ENCODE measurements at places on chromosomes 12 and 14.

DNA sequence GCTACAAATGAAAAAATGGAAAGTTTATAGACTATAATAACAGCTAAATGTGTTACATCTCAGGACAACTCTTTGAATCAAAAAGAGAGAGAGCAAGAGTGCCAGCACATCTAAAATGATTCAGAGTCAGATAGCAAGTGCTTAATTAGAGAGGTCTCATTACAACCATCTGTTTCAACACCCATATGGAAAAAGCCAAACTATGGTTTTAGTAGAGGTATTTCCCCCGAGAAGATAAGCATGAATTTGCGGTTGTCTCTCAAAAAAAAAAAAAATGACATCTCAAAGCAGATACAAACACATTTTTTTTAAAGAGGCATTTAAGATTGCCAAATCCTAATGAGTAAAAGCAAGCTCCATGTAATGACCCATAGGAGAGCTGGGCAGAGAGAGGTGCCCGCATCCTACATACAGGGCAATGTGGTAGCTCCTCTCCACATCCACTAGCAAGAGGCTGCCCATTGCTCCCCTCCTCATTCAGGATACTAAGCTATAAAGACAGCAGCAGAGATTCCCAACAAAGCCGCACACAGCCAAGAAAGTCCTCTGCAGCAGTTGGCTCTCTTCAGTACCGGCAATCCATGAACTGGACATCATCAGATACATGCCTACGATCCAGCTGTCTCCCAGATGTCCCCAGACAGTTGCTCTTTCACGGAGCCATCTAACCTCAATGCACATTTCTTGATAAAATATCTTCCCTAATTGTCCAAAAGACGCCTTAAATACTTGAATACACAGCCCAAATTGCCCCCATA, 100.4 kb downstream of the EFCAB11 start:
- no peak for DNase-seq

DNA sequence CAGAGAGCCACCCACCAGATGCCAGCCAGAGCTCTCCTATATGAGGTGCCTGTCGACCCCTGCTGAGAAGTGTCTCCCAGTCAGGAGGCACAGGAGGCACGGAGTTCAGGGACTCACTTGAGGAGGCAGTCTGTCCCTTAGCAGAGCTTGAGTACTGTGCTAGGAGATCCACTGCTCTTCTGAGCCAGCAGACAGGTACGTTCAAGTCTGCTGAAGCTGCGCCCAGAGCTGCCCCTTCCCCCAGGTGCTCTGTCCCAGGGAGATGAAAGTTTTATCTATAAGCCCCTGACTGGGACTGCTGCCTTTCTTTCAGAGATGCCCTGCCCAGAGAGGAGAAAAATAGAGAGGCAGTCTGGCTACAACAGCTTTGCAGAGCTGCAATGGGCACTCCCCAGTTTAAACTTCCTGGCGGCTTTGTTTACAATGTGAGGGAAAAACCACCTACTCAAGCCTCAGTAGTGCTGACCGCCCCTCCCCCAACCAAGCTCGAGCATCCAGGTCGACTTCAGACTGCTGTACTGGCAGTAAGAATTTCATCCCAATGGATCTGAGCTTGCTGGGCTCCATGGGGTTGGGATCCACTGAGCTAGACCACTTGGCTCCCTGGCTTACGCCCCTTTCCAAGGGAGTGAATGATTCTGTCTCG, 146.7 kb upstream of the USP15 start:
- no peak for DNase-seq

DNA sequence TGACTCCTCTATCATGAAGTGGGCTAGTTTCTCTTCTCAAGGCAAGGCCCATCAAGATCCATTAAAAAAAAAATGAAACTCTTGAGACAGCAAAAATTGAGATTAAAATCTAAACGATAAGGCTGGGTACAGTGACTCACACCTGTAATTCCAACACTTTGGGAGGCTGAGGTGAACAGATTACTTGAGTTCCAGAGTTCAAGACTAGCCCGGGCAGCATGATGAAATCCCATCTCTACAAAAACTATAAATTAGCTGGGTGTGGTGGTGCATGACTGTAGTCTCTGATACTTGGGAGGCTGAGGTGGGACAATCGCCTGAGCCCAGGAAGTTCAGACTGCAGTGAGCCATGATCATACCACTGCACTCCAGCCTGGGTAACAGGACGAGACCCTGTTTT, 226.5 kb upstream of the SOX5 start:
- DNase-seq: no peak

DNA sequence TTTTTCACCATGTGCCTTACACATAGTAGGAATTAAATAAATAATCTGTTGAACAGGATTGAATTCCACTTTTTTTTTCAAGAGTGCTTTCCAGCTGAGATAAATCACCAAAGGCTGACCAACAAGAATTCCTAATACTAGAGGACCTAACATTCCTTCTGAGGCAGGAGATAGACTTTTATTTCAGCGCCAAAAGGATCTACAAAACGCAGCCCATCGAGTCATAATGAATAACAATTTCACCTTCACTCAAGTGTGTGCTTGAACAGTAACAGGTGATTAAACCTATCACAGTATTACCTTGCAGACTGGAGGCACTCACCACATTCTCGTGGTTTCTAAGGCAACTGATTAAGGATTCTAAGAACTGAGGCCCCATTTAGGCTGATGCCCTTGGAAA, 224.3 kb upstream of the ATP2B1 start:
- DNase-seq: no peak

GRCh38 chr12:4987076-4988046, 56.3 kb upstream of the KCNA5 start:
- no peak for DNase-seq

GRCh38 chr14:102088012-102088792, 1.4 kb upstream of the HSP90AA1 start:
- no peak for DNase-seq

DNA sequence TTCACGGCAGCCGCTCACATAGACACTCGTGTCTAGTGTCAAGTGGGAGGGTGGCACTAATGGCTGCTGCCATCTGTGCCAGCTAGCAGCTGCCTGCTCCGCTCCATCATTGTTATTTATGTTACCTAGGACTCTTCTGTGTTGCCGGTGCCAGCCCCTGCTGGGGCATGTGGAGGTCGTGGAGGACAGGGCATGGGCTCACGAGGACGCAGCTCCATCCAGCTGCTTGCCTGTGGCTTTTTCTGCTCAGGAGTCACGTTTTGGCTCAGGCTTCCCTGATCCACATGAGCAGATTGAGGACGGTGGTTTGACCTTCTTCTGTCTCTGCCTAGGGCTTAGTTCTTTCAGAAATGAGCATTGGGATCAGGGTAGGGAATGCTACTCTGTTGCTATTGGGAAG, 31.2 kb downstream of the TPCN1 start:
- no peak for DNase-seq

GRCh38 chr14:39339003-39339402, 93.2 kb downstream of the FBXO33 start:
- DNase-seq: peak; percentile 12

DNA sequence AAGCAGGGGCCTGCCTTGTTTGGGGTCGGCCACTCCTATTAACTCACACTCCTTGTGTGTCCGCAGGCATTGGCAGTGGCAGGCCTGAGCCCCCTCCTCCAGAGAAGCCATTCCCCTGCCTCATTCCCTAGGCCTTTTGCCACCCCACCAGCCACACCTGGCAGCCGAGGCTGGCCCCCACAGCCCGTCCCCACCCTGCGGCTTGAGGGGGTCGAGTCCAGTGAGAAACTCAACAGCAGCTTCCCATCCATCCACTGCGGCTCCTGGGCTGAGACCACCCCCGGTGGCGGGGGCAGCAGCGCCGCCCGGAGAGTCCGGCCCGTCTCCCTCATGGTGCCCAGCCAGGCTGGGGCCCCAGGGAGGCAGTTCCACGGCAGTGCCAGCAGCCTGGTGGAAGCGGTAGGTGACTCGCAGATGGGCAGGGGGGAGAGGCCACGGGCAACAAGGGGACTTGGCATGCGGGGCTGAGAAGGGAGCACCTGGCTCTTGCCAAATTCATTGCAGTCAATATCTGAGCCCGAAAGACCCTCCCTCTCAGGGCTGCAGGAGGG, 106.3 kb upstream of the FKBP4 start:
- no peak for DNase-seq

DNA sequence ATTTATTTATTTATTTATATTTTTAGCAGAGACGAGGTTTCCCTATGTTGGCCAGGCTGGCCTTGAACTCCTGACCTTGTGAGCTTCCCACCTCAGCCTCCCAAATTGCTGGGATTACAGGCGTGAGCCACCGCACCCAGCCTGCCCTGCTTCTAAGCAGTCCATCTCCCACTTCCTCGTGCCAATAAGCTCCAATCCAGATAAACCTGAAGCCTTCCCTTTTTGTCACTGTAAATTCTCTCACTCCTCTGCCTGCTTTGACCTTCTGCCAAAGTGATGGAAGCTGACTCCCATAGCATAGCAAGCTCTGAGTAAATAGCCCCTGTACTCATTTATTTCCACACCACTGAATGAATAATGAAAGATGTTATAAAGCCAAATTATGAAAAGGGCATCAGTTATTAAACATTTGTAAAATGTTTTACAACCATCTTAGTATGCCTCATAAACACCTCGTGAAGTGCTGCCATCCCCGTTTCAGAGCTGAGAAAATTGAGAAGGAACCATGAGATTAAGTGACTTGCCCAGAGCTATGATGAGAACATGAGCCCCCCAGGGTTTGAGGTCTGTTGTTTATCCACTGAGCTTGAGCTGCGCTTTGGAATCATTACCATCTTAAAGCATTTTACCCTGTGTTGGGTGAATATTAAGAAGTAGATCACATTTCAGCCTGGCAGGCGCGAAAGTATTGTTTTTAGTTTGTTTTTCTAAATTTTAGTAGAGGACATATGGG, 30.4 kb downstream of the MANSC1 start:
- DNase-seq: no peak

DNA sequence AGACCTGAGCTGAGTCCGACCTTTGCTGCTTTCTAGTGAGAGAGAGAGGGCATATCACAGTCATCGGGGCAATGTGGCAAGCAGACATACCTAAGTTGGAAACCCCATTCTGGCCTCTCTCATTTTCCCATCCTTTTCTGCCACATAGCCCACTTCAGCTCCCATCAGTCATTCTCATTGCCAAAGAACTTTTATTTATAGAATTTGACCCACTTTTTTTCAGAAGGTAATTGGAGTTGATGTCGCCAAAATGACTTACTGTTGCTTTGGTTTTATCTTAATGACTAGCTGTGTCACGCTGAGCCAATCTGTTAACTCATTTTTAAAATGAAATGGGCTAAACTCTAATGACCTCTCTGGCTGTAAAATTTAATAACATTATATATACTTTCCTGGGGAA, 63.9 kb upstream of the RMST start:
- DNase-seq: no peak

GRCh38 chr12:442235-442884, 17.4 kb upstream of the B4GALNT3 start:
- peak; percentile 20 for DNase-seq

DNA sequence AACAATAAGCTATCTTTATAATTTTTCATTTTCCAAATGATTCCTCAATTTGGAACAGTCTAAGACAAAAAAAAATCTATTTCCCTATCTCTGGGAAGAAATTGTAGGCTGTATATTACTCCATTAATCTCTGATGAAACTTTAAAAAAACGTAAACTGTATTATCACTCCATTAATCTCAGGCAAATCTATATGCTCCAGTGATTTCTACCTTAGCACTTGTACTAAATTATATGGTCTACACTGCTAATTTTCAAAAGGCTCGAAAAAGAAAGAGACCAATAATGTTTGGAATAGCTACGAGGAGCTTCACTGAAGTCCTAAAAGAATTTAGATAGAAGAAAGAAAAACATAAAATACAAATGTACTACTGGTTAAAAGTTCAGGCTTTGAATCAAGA, 19.7 kb downstream of the MED13L start:
- DNase-seq: no peak

GRCh38 chr12:68393417-68393816, 61.3 kb upstream of the MDM1 start:
- DNase-seq: no peak

DNA sequence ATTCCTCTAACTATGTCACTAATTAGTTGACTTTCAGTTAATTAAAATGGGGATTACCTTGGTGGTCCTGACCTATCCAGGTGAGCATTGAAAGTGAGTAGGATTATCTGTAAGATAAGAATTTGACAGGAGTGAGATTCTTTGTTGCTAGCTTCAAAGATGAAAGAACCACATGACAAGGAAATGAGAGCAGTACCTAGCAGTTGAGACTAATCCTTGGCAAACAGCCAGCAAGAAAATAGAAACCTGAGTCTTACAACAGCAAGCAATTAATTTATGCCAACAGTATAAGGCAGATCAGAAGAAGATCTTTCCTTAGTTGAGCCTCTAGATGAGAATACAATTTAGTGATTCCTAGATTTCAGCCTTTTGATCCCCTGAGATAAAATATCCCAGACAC, 1058.4 kb downstream of the LRFN5 start:
- DNase-seq: no peak

DNA sequence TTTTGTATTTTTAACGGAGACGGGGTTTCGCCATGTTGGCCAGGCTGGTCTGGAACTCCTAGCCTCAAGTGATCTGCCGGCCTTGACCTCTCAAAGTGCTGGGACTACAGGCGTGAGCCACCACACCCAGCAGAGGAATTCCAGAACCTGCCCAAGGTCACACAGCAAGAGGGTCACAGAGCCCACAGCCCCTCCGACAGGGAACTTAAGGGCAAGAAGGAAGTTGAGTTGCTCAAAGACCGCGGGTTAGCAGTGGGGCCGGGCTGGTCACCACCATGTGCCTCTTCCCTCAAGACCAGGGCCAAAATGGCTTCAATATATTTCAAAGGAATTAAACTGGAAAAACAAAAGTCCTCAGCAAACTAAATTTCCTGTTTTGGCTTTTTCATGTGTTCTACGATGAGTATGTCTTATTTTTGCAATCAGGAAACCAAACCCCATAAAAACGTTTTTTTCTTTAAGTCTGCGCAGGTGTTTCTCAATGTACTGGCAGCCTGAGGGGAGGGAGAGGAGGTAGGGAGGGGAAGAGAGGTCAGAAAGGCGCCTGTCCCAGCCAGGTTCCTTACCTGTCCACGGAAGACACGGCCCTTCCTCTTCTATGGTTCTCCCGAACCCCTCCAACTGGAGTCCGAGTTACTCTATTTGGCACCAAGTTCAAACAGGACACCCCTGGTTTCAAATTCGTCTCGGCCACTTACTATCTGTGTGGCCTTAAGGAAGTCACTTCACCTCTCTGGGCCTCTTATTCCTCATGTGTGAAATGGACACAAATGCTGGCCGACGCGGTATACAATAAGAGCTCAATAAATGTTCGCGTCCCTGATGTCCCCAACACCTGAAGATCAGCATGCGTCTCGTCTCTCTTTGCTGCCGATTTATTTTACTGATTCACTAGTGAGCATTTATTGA, 778 bp downstream of the SLC8B1 start:
- no peak for DNase-seq

DNA sequence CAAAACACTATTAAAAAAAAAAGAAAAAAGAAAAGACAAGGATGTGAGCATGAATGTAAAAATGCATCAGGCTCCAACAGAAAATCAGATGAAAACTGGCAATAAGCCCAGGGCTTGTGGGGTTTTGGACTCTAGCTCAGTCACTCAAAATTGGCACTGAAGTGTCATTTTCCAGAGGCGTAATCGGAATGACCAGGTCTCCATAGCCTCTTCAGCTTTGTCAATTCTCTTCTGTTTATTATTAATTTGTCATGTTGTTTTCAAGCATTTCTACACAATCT, 137.2 kb upstream of the TRHDE start:
- DNase-seq: no peak

All from smooth muscle cell of the brain vasculature (primary cell).